ENCODE measurements at places on chromosomes 6 and 20.

- no peak for DNase-seq
Measured at GRCh38 chr6:44080561-44081521, 46.4 kb downstream of the MRPL14 start.

- DNase-seq: no peak
Measured at GRCh38 chr6:117840541-117840983, 66.5 kb upstream of the SLC35F1 start.

GRCh38 chr20:59078231-59078630, 35.6 kb upstream of the PRELID3B start:
- DNase-seq: no peak

GRCh38 chr6:159074876-159075275, 30.1 kb upstream of the TAGAP start:
- no peak for DNase-seq

- no peak for DNase-seq
Measured at GRCh38 chr20:38547288-38548085, 33.5 kb upstream of the ADIG start.

GRCh38 chr6:4413073-4413472, 277.7 kb upstream of the ECI2 start:
- DNase-seq: no peak

DNA sequence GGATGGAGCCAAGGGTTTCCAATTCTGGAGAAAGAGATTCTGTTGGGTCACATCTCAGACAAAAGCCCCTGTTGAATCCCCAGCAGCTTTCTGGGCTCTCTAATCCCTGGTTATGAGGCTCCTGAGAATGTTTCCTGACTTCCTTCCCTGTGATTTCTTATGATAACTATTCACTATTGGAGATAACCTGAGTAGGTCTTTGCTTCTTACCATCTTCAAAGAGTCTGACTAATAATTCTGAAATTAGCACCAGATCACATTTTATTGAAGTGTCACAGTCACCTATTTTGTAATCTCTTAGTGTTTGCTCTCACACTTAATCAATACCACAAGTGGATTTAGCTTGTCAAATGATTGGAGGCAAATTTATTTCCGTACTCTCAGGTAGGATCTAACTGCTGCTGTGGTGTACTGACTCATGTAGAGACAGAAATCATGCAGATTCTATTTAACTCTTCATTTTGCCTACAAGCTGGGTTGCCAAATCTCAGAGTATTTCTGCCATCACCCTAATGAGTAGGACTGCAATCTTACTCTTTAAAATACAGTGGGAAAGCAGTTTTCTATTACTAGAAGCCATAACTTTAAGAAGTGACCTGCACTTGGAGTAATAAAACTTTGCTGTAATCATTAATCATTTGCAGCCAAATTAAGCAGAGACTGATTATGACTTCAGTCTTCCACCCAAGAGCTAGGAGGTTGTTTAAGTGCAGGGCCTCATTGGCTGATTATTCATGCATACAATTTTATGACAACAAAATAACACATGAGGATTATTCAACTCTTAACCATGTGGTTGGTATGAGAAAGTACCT, 422.1 kb downstream of the EPM2A start:
- DNase-seq: no peak

DNA sequence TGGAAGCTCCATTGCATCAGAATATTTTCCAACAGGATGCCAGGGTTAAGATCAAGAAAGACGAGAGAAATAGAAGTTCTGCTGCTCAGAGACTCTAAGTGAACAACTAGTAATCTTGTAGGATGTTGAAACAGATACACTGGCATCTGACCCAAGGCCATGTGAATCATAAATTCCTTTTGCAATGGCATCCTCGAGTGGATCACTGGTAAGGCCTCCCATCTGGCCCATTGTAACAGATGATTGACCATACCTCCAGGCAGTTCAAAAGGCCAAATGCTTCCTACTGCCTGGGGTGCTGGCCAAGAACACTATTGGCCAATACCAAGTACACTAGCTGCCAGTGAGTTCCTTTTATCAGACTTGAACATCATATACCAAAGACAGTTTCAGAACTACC, 9.9 kb upstream of the SLC17A3 start:
- DNase-seq: no peak

DNA sequence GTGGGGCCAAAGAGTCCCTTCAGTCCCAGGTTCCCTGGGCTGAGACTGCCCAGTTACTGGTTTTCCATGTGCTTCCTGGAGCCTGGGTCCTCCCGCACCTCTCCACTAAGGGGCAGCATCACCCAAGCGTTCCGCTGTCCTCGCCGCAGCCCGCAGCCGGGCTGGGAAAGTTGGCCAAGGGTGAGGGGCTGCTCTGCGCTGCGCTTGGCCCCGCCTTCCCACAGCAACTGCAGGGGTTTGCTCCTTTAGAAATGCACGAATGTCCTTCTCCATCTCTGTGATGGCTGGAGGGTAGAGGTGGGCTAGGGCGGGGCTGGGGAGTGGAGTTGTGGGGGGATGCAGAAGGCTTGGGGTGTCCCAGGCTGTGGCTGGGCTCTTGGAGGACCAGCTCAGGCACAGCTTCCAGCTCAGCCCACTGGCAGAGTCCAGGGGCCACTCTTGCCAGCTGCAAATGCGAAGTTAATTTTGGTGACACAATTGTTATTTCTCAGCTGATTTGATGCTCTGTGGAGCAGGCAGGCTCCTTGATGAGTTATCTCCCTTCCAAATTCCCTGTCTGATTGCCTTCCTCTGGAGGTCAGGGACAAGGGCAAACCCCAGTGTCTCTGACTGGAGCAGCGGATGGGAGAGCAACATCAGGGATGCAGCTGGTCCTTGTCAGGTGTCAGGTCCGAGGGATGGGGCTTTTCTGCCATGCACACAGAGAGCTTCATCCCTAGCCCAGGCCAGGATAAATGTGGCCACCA, 63.2 kb downstream of the NOL4L start:
- peak; percentile 55 for DNase-seq

DNA sequence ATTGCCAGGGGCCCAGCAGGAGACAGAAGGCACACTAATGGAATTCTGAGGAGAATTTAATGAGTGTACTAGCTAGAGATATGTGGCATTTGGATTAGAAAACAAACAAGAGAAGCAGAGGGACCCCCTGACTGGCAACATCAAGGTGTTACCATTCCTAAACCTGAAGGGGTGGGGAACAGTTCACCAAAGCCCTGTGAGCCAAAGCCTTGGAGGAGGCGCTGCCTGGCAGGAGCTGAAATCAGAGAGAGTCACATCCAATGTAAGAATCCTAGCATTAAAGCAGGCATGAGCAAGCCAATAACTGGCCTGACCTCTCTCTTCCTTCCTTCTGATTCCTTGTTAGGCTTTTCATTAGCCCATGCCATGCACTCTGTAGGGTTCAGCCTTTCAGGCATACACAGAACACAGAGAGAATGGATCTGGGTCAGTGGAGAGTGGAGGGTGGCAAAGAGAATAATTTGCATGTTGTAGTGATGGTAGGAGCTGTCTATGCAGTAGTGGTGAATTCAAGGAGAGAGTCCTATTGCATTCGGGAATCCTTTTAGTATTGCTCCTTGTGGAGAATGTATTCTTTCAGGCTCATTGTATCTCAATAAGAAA, 367.2 kb upstream of the MAN1A1 start:
- DNase-seq: no peak

DNA sequence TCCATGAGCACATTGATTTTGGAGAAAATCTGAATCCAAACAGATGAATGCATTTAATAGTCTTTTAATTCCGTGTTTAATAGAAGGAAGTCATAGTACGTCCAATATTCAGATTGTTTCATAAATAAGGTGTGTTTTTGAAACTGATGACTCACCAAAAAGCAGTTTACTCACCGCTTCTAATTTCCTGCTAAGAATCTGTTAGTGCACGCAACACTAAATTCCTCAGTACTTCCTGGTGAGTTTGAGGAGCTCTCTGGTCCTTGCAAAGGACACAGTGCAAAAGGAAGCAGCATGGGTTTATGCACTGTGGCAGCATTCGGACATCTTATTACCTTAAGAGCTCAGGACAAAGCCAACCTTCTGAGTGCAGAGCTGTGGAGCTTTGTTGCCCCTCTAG, 2.3 kb upstream of the ADGRF1 start:
- no peak for DNase-seq

DNA sequence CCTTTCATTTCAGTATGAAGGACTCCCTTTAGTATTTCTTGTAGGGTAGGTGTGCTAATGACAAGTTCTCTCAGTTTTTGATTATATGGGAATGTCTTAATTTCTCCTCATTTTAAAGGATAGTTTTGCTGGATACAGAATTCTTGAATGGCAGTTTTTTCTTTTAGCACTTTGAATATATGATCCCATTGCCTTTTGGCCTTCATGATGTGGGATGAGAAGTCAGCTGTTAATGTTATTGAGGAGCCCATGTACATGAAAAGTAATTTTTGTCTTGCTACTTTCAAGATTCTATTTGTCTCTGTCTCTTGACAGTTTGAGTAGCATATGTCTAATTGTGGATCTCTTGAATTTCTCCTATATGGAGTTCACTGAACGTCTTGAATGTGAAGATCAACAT, 30.9 kb downstream of the RSPH3 start:
- no peak for DNase-seq

DNA sequence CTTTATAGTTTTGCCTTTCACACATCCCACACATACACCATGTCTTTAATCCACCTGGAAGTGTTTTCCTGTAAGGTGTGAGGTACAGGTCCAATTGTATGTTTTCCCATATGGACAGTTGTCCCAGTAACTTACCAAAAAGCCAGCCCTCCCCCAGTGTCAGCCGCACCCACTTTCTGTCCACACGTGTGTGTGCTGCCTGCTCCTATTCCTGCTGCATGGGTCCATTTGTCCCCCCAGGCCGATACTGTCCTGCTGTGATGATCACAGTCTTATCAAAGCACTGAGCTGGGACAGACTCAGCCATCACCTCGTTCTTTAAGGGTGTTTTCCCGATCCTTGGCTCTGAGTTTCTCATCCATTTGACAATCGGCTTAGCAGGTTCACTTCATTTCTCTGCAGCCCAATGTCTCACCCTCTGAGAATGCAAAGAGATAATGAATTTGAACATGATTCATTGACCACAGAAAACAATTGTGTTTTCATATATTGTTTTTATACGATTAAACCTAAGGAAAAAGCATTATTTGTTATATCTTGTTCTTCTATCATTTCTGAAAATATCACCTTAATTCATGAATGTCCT, 9.6 kb downstream of the VSX1 start:
- no peak for DNase-seq

- no peak for DNase-seq
Measured at GRCh38 chr6:105886814-105887544, 199.2 kb upstream of the PRDM1 start.

All from activated T-cell treated with anti-CD3 and anti-CD28 coated beads for 1 hour (primary cell).